ENCODE measurements at places on chromosomes 2 and 18.

DNA sequence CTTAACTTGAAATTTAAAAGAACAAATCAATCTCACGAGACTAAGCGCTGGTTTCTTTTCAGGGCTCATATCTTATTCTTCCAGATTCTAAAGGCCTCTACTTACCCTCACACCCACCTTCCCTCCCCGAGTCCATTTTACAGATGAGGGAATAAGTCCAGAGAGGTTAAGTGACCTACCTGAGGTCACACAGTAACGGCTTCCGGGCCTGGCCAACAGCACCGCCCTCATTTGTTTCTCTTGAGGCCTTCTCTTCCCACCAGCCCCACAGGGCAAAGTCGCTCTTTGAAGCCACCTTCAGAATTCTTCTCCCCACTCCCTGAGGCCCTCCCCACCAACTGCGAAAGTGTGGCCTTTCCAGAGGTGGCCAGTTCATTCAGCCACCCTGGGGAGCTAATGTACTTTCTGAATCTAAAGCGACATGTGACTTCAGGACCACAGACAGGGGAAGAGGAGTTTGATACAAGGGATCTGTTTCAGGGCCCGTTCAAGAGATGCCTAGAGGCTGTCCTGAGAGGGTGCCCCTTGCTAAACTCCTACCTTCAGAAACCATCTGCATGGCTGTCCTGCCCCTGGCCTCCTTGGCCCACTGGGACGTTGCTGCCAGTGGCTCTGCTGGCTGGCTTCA, 275.3 kb downstream of the HAUS1 start:
- DNase-seq: no peak

GRCh38 chr2:150997702-150998440, 263.8 kb downstream of the RBM43 start:
- DNase-seq: peak; percentile 55

GRCh38 chr2:46540496-46541331, 61.3 kb downstream of the TMEM247 start:
- no peak for DNase-seq

DNA sequence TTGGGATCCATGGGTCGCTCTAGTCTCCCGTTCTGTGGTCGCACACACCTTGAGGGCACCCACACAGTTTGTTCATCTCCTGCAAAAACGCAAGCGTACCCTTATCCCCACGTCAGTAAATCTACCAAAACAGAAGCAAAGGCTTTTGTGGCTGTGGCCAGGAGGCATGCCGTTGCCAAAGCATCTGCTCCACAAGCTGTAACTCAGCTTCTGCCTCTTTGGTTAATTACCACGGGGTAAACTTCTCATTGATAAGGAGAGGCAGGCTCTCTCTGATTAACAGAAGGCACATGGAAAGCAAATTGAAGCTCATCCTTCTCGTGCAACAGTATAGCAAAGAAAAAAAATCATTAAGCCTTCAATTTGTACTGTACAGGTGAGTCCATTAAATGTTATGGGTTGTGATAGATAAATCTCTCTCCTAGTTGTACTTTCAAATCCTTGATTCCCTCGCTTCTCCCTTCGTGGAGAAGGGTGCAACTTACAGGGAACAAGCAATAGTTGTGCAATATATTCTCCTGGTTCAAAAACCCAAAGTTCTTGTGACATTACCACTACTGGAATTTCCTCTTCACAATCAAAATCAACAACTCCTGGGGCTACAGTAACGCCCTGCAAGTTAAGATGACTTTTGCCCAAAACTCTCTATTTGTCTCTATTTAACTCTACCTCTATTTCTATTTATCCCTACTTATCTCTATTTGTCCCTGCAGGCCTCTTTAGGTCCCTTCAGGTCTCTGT, 10.3 kb downstream of the PECR start:
- peak; percentile 35 for DNase-seq

DNA sequence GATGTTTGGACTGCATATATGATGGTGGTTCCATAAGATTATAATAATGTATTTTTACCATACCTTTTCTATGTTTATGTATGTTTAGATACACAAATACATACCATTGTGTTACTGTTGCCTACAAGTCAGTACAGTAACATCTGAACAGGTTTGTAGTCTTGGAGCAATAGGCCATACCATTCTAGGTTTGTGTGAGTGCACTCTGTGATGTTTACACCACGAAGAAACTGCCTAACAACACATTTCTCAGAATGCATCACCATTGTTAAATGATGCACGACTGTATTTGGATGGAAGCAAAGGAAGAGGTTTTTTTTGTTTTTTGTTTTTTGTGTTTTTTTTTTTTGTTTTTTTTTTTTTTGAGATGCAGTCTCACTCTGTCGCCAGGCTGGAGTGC, 9.5 kb downstream of the DUSP19 start:
- DNase-seq: no peak

- DNase-seq: peak; percentile 49
Observed at GRCh38 chr2:85215448-85216401, 82.5 kb downstream of the TCF7L1 start.

- DNase-seq: no peak
Observed at GRCh38 chr2:20048488-20049448, 2.7 kb downstream of the LAPTM4A start.

GRCh38 chr2:85151026-85151425, 17.8 kb downstream of the TCF7L1 start:
- no peak for DNase-seq

DNA sequence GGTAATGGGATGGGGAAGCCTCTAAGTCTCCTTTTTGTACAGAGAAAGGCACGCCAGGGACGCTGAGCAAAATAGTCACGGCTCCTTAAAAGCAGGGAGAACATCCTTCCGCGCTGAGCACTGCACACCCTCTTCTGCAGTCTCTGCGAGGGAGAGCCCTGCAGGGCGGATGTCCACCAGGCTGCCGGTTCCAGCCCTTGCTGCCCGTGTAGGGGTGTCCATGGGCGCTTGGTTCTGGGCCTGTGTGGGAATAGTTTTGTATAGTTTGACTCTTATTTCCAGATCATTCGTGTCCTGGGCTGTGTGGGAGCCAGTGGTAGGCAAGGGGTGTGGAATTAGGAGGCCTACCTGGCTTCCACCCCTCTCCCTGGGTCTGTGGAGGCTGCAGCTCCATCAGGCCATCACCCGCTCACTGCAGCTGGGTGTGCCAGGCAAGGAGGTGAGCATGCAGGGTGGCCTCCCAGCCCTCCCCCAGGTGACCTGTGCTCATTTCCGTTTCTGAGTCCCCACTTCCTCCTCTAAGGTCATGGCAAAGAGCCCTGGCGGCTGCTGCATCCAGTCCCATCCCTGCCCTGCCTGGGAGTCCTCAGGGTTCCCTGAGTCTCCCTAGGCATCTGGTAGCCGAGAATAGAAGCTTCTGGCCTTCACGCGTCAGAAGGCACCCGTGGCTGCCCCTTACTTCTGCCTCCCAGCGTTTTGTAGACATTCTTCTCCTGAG, 202.6 kb downstream of the LDLRAD4 start:
- DNase-seq: no peak

DNA sequence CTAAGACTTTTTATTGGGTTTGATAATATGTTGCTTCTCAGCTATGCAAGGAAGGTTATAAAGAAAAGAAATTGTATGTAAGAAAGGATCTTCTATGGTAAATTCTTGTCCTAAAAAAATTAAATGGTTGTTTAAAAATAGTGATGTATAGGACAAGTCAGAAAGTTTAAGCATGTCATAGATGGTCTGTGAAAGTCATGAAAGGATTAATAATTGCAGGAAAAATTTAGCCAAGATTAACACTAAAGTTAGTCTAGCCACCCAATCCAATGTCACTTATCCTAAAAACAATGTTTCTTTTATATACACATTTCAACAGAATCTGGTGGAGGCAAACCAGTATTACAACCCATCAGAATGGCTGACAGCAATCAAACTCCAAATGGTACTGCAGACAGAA, 1046.7 kb upstream of the SLC39A10 start:
- DNase-seq: no peak

DNA sequence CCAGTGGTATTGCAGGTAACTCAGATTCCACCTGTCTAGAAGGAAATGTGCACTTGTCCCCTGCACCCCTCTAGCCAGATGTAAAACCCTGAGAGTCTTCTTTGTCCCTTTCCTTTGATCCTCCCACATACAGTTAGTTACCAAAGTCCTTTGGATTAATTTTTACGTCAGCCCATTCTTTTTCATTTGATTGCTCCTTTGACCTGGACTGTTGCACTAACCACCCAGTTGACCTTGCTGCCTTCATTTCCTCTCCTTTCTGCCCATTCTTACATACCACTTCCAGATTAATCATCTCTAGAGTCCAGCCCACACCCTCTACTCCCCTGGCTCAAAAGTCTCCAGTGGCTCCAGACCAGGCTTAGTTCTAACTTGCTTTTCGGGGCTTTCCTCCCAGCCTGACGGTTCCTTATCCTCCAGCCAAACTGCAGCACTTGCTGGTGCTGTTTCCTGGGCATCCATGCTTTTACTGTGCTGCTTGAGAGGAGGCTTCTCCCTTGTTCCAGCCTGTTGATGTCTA, 99.3 kb downstream of the SPTBN1 start:
- DNase-seq: no peak
